Left ventricle myocardium inferior (tissue), 1 donor: ENCODE measurements at places on chromosomes 7 and 10.
A peak's percentile ranks its signal among the peaks of the same experiment; 100 is the strongest.

DNA sequence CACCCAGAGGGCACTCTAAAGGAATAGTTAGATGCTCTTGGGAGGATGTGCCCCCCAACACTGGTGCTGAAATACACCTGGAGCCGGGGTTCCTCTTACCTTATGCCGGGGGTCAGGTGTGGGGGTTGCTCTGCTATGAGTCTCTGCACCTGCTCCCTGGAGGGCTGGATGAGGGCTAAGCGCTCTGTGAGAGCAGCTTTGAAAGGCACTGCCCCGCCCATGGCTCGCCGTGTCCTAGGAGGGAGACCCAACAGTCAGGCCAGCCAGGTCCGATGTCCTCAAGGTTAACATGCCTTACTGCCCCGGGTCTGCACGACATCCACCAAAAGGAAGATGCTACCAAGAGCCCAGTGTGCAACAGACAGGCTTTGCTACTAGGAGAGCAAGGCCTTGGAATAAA, 31.7 kb downstream of the PSPH start:
- H3K4me3 ChIP-seq: no peak overlapping the region
- peaks cover 6% of the 10 kb centered on the region for H3K4me1 ChIP-seq
- H3K27ac ChIP-seq: no peak overlapping the region
- peaks cover 31% of the 10 kb centered on the region for H3K36me3 ChIP-seq
- DNase-seq: no peak

DNA sequence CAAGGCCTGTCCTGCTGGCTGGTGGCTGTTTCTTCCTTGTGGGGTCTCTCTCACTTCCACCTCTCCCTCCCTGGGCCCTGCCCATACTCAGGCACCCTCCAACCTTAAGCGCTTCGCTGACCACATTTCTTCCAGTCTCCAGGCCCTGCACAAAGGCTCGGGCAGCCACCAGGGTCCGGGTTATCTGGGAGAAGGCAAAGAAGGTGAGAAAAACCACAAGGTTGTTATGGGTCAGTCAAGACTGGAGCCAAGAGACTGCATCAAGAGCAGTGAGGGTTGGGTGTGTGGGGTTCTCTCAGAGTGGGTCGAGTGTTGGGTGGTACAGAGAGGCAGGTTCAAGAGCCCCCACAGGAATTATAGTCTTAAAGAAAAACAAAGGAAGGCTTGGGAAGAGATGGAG, 2.6 kb downstream of the GPC2 start:
- H3K4me3 ChIP-seq: no peak overlapping the region
- H3K4me1 ChIP-seq: peaks cover 27% of the 10 kb centered on the region
- peaks cover 41% of the 10 kb centered on the region for H3K27me3 ChIP-seq
- H3K27ac ChIP-seq: no peak overlapping the region
- H3K36me3 ChIP-seq: no peaks in the 10 kb centered on the region
- no peak for DNase-seq

- H3K36me3 ChIP-seq: no peaks in the 10 kb centered on the region
- no peak for DNase-seq
- no peak overlapping the region for H3K4me3 ChIP-seq
- H3K4me1 ChIP-seq: peaks cover 10% of the 10 kb centered on the region
Measured at GRCh38 chr7:22346383-22347107, 10.4 kb downstream of the RAPGEF5 start.

DNA sequence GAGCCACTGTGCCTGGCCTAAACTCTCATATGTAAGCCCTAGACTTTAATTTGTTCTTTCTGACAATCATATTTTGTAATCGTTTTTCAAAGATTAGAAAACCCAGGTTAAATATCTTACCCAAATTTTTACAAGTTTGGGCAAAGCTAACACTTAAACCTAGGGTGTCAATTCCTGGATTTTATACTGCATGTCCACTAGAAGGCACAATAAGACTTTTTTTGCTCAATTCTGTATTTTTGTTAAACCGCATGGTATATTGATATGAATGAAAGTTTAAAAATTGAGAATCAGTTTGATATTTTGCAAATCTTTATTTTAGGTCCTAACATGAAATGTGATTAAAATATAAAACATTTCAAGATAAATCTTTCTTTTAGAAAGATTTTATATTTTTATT, 29.3 kb downstream of the DYNC2I1 start:
- H3K36me3 ChIP-seq: peaks cover 80% of the 10 kb centered on the region
- H3K4me1 ChIP-seq: peaks cover 3% of the 10 kb centered on the region
- no peak for DNase-seq
- peak overlapping the region; percentile 82 for H3K27ac ChIP-seq

DNA sequence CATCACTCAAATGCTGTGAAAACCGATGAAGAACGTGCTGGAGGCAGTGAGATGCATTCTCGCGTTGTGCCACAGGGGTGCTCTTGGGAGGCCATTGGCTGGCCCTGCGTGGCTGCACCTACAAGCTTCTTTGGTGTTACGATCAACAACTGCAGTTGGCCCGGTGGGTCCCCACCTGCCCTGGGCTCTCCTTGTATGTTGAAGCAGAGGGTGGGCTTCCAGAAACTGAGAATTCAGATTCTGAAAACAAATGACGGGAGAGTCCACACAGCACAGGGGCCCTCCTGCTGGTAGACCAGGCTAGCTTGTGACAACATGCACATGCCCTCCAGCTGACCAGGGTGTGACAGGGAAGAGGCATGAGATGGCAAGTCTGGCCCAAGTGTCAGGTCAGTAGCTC, 23.7 kb upstream of the DDC start:
- no peak overlapping the region for H3K27ac ChIP-seq
- H3K4me1 ChIP-seq: no peaks in the 10 kb centered on the region

- H3K27me3 ChIP-seq: no peaks in the 10 kb centered on the region
- H3K36me3 ChIP-seq: no peaks in the 10 kb centered on the region
Measured at GRCh38 chr7:108592646-108593201, 23.1 kb downstream of the DNAJB9 start.

DNA sequence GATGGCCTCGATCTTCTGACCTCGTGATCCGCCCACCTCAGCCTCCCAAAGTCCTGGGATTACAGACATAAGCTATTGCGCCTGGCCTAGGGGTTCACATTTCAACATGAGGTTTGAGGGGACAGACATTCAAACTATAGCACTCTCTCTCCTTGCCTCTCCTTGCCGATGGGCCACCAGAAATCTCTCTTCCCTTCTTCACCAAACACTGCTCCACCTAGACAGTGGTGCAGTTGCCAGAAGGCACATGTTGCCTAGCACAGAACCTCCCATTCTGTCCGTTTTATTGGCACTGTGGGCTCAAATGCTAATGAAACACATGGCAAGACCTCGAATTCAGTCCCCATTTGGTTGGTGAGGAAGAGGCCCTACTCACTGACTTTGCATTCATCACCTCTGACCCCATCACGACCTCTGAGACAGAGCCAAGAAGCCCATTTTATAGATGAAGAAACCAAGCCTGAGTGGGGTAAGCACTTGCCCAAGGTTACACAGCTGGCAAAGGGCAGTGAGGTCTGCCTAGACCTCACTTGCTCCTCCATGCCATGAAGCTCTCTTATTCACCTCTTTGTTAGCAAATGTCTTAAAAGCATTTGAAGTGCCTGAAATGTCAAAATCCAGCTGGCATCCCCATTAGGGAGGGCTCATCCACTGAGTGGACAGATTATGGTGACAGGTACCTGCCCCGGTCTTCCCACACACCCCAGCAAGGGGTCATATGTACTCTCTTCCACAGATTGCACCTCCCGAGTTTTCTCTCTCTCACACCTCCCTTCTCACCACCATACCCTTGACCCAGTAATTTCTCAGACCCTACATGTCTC, 34.0 kb downstream of the GPRIN2 start:
- H3K36me3 ChIP-seq: no peaks in the 10 kb centered on the region
- peaks cover 7% of the 10 kb centered on the region for H3K4me1 ChIP-seq
- H3K27me3 ChIP-seq: peaks cover 45% of the 10 kb centered on the region
- no peak for DNase-seq
- no peak overlapping the region for H3K27ac ChIP-seq
- no peak overlapping the region for H3K4me3 ChIP-seq

GRCh38 chr7:151381098-151381347, 28.8 kb downstream of the WDR86 start:
- H3K27me3 ChIP-seq: peaks cover 45% of the 10 kb centered on the region
- no peak overlapping the region for H3K27ac ChIP-seq
- peaks cover 17% of the 10 kb centered on the region for H3K4me1 ChIP-seq
- no peak for DNase-seq
- H3K4me3 ChIP-seq: peak overlapping the region; percentile 61

DNA sequence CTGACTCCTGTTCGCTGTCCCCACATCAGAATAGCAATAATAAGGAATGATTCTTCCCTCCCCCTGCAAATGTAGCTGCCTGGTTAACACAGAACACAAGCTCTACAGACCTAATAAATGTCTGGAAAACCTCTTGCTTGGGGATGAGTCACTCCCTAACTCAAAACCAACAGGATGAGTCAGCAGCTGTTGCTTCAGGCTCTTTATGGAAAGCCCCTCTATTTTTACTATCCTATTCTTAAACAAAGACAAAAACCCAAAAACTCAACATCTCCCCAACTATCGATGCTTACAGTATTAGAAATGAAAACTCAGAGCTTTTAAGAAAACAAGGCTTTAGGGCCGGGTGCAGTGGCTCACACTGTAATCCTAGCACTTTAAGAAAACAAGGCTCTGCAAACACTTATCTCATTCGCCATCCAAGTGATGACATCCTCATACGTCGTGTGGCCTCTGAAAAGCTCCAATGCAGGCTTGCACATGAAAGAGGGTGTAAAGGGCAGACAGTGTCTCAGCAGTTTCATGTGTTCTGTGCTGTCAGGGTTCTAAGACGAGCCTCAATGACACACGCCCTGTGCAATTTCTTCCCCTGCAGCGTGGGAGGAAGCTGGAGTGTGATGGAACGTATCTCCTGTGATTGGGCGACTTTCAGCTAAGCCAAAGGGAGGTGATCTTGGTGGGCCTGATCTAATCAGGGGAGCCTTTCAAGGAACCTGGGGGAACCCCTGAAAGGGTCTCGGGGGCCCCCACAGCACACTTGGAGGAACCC, 70.1 kb downstream of the AMZ1 start:
- no peak for DNase-seq
- H3K27me3 ChIP-seq: no peaks in the 10 kb centered on the region
- no peaks in the 10 kb centered on the region for H3K36me3 ChIP-seq
- H3K27ac ChIP-seq: peak overlapping the region; percentile 75

DNA sequence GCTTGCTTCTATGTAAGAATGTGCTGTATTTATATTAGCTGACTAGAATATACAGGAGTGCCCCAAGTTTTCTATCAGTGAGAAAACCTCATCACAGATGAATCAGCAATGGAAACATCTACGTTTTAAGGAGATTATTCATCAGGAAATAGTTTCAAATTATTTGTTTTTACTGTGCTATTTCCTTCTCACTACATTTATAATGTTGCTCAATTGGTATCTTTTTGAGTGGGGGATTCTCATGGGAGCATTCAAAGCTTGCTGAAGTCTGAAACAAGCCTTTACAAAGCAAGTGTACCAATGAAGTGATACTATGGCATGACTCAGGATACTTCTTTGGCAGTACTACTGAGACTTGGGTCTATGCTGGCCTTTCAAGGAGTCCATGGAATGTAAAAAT, 191.1 kb upstream of the SLC26A5 start:
- no peaks in the 10 kb centered on the region for H3K27me3 ChIP-seq
- H3K4me3 ChIP-seq: no peak overlapping the region
- no peak overlapping the region for H3K27ac ChIP-seq
- DNase-seq: no peak
- no peaks in the 10 kb centered on the region for H3K36me3 ChIP-seq
- no peaks in the 10 kb centered on the region for H3K4me1 ChIP-seq

DNA sequence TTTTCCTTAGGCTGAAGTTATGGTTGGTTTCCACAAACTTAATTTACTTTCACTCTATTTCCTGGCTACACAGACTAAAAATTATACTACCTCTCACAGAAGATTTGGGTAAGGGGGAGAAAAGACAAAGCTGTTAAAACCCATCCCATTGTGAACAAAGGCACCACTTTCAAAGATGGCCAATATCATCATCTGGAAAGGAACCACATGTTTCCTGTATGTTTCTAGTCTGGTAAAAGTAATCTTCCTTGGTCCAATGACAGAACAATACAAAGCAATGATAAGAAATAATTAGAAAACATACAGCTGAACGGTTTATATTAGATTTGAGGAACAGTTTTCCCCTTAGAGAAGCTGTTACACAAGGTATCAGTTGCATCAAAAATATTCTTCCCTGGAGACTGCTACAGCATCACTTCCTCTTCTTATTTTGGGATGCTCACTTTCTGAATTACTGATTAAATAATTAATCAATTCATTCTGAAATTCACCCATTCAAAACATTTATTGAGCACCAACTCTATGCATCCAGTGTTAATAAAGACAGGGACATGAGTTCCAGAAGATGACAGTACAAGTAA, 8.5 kb upstream of the SFR1 start:
- H3K27me3 ChIP-seq: no peaks in the 10 kb centered on the region
- DNase-seq: no peak
- no peaks in the 10 kb centered on the region for H3K36me3 ChIP-seq
- H3K4me1 ChIP-seq: no peaks in the 10 kb centered on the region
- no peak overlapping the region for H3K27ac ChIP-seq

DNA sequence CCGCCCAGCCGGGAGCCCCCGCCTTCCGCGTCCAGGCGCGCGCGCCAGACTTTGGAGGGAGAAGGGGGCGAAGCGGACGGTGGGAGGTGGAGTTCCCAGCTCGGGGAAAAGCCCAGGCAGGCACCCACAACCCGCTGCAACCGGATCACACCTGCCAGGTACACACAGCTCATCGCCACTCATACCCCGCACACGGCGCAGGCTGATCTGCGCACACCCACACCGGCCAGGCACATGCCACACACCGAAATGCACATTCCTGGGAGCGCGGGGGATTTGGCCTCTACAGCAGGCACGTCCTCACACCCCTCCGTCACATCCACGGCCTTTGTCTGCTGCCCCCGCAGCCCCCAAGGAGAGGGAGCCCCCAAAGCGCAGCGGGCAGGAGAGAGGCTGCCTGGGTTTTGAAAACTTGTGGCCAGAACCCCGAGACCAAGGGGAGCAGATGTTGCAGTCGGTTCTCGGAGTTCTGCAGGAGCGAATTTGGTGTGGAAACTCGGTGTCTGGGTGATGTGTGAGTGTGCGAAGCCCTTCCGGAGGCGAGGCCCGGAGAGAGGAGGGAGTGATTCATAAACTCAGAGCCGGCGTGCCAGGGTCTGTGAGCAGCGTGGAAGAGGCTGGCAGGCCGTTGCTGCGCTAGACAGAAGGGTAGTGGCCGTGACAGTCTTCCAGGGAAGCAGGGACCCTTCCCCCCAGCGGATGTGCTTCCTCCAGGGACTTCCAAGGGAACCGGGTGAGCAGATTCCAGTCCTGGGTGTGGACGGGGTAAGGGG, 734 bp downstream of the CHST3 start:
- H3K27ac ChIP-seq: peak overlapping the region; percentile 100
- H3K36me3 ChIP-seq: peaks cover 6% of the 10 kb centered on the region
- peaks cover 73% of the 10 kb centered on the region for H3K4me1 ChIP-seq
- H3K4me3 ChIP-seq: peak overlapping the region; percentile 94
- peak; percentile 65 for DNase-seq
- no peaks in the 10 kb centered on the region for H3K27me3 ChIP-seq

GRCh38 chr10:127850944-127851343, 41.8 kb downstream of the CLRN3 start:
- H3K36me3 ChIP-seq: no peaks in the 10 kb centered on the region
- peaks cover 6% of the 10 kb centered on the region for H3K4me1 ChIP-seq
- H3K27ac ChIP-seq: no peak overlapping the region
- peaks cover 34% of the 10 kb centered on the region for H3K27me3 ChIP-seq

- no peaks in the 10 kb centered on the region for H3K36me3 ChIP-seq
- peak overlapping the region; percentile 58 for H3K27ac ChIP-seq
- DNase-seq: no peak
Measured at GRCh38 chr7:137454246-137454724, 110.8 kb upstream of the PTN start.
